Stimulated activated CD4-positive, alpha-beta T cell treated with anti-CD3 and anti-CD28 coated beads, Interleukin-4, amount 100 ng/mL, for 1 hour (primary cell): ENCODE measurements at places on chromosomes 3 and 15.

DNA sequence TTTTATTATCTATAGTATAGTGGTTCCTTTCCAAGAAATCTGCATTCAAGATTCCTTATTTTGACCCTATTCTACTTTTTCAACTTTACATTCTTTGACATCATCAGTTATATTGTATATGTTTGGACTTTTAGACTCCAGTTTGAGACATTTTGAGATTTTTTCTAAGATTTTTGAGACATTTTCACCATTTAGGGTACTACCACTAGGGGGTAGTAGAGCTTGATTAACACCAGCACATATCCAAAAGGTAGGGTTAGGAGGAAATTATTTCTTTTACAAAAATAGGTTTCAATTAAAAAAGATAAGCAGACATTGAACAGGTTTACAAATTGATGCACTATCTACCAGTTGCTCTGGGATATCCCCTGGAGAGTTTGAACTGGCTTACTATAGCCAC lies 262.5 kb downstream of the SCAPER start:
- DNase-seq = no peak

GRCh38 chr3:147089286-147089685 lies 317.1 kb downstream of the ZIC4 start:
- DNase-seq = no peak

GRCh38 chr3:107431246-107432012 lies 54.2 kb downstream of the CCDC54 start:
- peak; percentile 42 for DNase-seq

DNA sequence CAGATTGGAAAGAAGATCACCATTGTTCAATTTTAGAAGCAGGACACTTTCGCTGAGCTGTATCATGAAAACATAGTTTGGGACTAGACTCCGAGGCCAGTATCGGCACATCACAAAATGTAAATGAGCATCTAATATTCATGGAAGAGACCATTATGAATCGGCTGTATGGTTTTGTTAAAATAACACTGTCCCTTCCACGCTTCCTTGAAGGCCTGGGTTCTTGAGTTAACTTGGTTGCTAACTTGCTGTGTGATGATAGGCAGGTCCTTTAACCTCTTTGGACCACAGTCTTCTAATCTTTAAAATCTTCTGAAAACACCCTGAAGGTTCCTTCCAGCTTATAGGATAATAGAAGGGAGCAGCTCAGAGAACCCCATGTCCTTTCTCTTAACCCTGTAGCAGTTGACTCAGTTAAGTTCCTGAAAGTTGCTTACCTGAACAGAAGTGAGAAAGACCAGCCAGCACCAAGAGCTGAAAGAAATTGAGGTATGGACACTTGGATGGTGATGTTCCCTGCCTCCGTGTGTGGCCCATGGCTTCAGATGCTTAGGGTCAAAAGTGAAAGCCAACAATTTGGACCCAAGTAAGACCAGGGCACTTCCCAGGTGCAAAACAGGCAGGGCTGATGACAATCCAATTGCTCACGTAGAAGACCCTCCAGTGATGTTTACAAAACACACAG lies 2.1 kb downstream of the CD80 start:
- no peak for DNase-seq

GRCh38 chr3:155282385-155283091 lies 10.9 kb downstream of the STRIT1 start:
- DNase-seq = no peak

- no peak for DNase-seq
Observed at GRCh38 chr15:67240235-67241131, 14.0 kb downstream of the AAGAB start.

- DNase-seq = no peak
Observed at GRCh38 chr3:88005066-88005465, 53.7 kb downstream of the CGGBP1 start.

- DNase-seq = no peak
Observed at GRCh38 chr3:155815030-155815545, 9.0 kb upstream of the C3orf33 start.

DNA sequence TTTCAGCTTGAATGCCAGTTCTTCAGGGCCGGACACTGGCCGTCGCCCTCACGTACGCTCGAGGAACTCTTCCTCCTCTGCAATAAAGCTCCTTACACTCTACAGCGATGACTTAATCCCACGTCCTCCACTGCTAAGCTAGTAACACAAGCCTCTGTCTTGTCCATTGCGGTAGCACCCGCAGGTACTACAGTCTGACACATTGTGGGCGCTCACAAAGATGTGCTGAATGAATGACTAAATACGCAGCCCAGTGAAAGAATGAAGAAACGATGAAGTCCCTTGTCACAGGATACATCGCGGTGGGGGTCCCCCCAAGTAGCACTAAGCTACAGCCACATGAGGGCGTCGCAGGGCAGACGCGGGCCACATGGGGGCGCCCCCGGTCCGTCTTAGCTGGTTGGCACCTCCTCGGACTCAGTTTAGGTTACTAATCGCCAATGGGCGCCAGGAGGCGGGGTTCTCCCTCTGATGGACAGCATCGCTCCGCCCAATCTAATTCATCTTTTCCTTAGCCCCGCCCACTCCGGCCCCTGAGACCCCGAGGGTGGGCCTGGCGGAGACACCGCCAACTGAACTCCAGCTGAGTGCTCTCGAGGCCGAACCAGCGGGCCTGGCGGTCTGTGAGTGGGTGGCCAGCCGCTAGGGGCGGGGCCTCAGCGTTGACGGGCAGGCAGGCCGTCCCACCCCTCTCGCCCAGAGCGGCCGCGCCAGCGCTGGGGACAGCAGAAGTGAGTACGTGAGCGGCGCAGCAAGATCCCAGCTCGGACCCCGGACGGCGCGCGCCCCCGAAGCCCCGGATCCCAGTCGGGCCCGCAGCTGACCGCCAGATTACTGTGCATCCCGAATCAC lies at the start of gene EPHB3:
Gene EPHB3, plus strand, starts transcription at position 725 of the 852 bp plus-strand sequence. CDS start 451 bp downstream, outside the sequence.
- peak; percentile 90 for DNase-seq

- DNase-seq = no peak
Observed at GRCh38 chr3:131396170-131396569, 14.6 kb downstream of the NUDT16 start.

DNA sequence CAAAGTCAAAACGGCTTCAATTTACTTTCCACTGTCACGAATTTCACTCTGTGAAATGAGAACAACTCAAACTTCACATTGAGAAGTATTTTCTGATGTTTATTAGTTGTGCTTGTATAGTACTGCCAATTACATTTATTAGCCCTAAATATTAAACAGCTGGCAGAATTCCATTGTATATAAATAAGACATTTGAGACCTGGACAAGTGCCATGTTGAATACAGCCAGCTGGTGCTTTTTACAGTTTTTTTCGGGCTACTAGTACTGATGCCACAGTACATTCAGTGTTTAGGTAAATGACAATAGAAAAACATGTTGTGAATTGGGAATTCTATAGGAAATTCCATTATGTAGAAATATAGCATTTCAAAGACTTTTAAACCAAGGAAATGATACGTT lies 79.0 kb downstream of the EPHA3 start:
- DNase-seq = no peak

DNA sequence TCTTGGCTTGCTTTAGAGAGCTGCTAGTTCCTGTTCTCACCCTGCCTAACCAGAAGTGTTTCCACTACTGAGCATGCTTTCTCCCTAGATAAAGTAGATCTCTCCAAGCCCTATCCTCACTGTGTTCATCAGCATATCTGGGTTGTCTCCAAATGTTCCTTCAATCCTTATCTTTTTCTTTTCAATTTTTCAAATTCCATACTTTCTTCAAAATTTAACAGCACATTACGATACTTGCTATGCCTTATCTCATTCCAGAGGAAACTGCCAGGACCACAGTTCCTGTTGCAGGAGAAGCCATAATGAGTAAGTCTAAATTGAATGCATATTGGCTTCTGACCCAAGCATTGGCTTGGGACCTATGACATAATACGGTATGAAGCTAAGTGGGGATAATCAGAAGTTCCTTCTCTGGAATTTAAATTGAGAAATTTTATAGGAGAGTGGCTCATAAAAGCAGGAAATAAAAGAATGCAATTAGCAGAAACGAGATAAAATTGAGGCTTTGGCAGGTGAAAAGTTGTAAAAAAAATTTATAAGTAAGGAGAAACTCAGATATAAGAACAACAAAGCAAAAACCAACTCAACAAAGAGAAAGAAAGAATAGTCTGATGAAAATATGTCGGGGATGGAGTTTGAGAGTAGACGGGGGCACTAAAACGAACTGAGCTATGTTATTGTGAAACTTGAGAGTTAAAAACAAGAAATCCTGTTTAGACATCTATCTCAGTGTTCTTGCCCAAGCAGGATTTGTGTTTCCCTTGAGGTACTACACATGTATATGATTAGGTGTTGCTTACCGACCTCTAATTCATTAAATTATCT lies 631.7 kb upstream of the CCDC54 start:
- no peak for DNase-seq

DNA sequence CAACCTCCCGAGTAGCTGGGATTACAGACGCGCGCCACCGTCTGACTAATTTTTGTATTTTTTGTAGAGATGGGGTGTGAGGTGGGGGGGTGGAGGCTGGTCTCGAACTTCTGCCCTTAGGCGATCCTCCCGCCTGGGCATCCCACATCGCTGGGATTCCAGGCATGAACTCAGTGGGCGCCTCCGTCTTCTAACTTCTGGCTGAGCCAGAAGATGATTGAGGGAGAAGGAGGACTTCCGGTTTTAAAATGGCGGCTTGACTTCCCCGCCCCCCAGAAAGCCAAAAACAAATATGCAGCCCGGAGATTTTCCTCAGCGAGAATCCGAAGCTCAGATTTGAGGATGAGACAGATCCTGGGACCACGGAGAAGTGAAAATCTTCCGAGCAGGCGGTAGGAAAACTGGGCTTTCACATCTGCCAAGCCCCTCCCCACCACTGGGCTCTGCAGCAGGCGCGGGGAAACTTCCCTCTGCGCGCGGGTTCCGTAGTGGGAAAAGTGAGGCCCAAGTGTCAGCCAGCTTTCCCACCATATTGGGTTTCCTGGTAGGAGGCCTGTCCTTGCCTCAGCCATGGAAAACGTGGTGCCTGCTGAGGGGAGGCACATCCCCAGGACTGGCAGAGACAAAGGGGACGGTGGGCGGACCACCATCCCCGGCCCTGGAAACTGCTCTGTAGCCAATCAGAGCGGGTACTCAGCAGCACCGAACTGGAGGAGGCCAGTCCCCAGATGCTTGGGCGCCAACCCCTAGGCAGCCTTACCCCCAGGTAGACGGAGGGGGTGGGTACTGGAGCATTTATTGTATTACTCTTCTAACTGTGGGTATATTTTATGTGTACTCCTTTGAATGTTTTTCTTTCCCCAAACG lies 17.3 kb downstream of the CHST14 start:
- DNase-seq = no peak

GRCh38 chr3:56131974-56132590 lies 336.2 kb downstream of the ERC2 start:
- DNase-seq = no peak

- no peak for DNase-seq
Observed at GRCh38 chr15:71659730-71660067, 150.7 kb upstream of the NR2E3 start.

DNA sequence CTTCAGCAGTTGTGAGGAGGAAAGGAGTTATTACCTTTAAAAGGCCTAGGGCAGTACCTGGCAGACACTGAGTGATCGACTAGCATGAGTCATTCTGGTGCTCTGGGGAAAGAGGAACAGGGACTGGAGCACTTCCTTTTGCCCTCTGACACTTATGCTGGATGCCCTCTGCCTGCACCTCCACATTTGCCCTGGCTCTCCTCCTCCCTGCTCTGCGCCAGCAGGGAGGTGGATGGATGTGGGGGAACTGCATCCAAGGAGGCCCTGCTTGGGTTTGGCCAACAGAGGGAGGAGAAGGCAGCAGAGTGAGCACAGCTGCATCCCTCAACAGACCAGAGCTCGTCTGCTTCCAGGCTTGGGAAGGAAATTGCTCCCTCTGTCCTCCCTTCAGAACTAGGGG lies 75.0 kb downstream of the SEMA5B start:
- DNase-seq = no peak

DNA sequence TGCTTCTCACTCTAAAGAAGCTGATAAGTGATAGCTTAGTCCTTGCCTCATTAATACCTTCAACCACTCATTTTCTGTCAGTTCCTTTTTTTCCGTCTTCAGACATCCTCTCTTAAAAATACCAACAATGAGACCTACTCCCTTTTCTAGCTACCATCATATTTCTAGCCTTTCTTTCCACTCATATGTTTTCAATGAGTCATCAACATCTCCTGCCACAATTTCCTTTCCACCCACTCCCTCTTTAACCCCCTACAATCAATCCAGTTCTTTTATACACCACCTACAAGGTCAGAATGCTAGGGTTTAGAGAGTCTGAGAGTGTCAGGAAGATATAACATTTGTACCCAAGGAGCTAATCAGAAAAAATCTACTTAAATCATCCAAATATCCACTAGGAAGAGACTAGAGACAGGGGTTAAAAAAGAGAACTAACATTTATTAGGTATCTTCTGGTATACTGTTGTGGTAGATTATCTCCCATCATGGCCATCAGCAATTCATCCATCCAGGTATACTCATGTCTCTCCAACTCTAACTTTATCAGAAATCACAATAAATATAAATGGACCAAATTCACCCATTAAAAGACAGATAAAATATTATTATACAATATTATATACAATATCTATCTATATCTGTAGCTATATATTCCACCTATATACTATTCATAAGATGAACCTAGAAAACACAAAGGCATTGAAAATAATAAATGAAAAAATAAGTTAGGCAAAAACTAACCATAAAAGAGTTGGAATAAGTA lies 42.5 kb downstream of the MYLK start:
- no peak for DNase-seq

DNA sequence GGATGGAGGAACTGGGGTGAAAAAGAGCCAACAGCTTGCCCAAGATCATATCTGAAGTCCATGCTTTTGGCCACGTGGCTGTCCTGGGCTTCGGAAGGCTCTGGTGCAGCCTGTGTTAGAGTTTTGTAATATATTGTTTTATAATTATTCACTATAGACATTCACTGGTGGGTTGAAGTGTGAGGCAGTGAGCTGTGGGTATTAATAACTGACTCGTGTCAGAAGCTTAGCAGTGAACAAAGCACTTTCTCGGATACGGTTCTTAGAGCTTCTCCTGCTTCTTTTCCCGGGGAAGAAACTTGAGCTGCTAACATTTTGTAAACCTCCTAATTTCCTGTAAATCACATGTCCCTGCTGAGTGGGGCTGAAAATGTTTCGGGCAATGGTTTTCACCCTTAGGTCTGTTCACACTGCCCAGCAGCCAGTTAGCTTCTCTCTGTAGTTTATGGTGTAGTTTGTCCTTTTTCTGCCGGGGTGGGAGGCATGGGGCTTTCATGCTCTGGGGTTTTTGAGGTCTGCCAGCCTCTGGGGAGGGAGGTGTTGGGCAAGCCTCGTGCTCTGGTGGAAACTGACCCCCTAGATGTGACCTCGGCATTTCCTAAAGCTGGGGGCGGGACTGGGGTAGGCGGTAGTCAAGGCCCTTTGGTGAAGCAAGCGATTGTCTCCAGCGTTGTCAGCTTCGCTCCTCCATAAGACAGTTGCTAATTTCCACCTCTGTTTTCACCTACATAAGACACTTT lies 1.7 kb downstream of the MRAS start:
- no peak for DNase-seq

- no peak for DNase-seq
Observed at GRCh38 chr3:79011821-79012529, 755.8 kb downstream of the ROBO1 start.

DNA sequence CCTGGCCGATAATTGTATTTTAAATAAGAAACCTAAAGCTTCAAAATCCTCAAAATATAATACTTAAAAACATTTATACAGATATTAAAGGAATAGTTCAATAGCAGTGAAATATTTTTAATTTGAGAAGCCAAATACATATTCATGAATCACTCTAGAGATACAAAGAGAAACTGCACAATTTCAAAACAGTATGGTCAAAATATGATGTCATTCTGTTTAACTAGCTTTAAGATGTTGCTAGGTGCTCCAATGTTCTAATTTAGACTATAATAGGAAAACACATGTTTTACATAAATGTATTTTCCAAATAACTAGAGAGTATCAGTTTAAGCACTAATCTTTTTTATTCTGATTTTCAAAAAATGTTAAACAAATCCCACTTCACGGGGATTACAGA lies 10.3 kb upstream of the NRROS start:
- DNase-seq = no peak
